PC-3 (cell line): ENCODE measurements at places on chromosomes 3 and 15. TPM values are rescaled to one million over a fixed set of nuclear protein-coding genes. Genes with fewer than 3 reads are reported as not detected.

DNA sequence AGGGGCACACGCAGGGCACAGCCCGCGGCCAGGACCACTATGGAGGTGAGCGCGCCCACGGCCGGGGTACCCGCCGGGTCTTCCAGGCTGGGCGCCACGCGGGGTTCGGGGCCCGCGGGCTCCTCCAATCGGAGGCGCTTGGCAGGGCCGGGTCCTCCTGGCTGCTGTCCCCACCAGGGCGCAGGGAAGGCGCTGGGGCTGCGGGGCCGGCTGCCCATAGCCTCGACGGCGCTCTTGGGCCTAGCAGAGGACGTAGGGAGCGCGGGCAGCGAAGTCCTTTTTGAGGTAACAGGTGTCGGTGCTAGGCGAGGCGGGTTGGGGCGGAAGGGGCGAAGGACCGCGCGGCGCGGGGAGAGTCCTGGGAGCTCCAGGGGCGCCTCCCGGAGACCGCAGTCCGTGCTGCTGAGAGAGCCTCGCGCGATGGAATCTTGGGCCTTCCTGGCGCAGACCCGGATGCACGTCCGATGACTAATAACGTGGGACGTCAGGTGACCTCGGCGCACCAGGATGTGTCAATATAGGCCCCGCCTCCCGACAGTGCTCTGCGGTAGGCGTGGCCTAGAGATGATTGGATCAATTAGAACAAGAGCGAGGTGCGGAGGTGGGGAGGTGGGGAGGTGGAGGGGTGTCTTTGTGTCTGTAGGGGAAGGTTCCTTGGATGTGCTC, at the start of gene PRR23A:
TSS of gene PRR23A (minus strand) at position 218 of the 666 bp plus-strand sequence. CDS start at position 218, 0 bp downstream.
- DNase-seq = no peak

ZNF501 gene
- not detected in 2 replicates for total RNA-seq

GRCh38 chr3:61425356-61425755, 136.0 kb upstream of the PTPRG start:
- DNase-seq = no peak

SSUH2 gene
- total RNA-seq = 0.44 TPM in 1 of 2 replicates, not detected in the other

DNA sequence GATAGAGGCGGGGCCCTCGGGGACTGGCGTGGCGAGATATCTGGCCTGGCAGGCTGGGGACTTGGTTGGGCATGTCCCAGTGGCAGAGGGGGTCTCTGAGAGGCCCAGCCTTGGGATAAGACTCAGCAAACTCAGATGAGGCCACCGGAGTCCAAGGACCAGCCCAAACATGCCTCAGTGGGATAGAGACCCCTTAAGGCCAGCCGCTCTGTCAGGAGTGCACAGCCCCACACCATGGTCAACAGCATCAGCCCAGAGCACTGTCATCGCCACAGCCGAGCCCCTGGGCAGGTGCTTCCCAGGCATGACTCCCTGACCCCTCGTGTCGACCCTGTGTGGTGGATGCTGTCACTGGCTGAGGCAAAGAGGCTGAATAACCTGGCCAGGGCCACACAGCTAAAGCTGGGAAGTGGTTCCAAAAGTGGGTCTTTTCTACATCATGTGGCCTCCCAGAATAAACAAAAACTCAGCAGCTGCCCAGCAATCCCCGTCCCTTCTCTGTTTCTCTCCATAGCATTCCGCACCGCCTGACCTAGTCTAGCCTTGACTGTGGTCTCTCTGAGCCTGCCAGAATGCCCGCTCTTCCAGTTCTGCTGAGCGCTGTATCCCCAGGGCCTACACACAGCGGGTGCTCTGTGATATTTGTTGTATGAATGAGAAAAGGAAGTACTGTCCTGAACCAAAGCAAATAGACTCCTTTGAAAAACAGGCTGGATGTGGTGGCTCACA, 15.1 kb downstream of the CTSH start:
- DNase-seq = peak; percentile 44

- peak; percentile 70 for DNase-seq
These were observed 8.2 kb upstream of the VGLL4 start for GRCh38 chr3:11651900-11652299.

DNA sequence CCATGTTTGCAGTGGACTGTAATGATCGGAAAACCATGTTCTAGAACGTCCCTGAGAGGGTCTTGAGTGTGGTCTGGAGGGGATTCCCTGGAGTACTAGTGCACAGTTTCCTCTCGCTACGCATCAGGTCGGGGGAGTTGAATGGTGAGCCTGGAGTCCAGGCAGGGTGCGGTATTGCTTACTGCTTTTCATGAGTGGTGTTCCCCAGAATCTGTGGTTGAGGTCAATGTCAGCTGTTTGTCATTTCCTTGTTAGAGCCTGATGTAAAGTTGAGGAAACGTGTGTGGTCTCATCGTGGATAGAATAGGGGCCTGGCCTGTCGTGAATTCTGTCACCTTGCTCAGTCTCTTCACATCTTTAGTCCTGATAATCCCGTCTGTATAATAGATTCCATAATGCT, 328.2 kb upstream of the LRRFIP2 start:
- DNase-seq = no peak
